NCI-H446 treated with DMSO at 0.1 percent for 48 hours (cell line): ENCODE measurements at places on chromosomes 16 and 17.

DNA sequence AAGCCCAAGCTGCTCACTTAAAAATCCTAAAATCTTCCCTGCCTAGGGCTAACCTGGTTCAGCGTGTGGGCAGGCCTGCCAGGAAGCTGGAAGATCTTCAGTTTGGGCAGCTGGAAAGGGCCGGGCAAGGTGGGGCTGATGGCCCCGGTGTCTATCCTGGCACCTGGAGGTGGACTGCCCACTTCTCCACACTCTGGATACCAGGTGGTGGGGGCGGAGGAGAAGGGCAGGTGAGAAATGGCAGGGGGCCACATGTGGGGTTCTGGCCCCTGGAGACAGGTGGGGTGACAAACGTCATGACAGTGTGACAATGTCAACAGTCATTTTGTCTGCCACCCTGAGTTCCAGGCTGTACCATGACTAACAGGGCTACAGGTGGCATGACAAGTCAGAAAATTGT is 78.5 kb upstream of the C16orf82 start:
- DNase-seq, result no peak

DNA sequence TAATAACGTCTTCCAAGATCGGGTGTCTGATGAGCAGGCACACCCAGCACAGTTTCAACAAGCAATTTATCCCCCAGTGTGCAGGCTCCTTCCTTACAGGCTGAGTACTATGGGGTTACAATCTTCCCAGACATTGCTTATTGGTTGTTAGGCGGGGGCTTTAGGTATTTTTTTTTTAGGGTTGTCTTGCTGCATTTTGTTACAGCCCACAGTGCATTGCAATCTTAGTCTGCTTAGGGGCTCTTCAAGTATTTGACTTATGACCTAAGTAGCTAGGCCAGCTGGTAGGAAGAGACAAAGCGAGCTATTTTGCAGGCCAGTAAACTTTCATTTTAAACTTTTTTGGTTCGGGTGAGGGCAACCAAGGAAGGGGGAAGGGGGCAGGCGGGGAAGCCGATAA is 5.8 kb downstream of the PLD6 start:
- DNase-seq, result no peak

DNA sequence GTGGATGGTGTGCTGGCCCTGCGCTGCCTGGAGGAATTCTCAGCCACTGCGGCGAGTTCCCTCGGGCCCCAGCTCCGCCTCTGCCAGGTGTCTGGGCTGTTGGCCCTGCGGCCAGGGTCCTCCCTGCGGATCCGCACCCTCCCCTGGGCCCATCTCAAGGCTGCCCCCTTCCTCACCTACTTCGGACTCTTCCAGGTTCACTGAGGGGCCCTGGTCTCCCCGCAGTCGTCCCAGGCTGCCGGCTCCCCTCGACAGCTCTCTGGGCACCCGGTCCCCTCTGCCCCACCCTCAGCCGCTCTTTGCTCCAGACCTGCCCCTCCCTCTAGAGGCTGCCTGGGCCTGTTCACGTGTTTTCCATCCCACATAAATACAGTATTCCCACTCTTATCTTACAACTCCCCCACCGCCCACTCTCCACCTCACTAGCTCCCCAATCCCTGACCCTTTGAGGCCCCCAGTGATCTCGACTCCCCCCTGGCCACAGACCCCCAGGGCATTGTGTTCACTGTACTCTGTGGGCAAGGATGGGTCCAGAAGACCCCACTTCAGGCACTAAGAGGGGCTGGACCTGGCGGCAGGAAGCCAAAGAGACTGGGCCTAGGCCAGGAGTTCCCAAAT is 1.3 kb upstream of the TNFSF13 start:
- DNase-seq, result no peak

GRCh38 chr16:84358601-84359295 is 9.6 kb upstream of the ATP2C2 start:
- DNase-seq, result no peak

DNA sequence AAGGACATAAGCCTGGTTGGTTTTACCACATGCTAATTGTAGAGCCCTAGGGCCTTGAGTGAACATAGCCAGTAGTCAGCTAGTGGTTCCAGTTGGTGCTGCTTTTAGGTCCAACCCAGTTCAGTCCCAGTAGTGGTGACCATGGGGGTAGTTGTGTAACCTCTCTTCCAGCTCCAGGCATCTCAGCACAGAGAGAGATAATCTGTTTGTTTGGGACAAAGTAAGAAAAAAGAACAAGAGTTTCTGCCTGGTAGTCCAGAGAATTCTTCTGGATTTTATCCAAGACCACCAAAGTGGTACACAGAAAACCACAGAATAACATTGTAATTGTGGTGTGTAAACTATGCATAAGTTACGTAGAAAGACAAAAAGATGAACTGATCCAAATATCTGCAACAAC is 5.2 kb upstream of the CCL13 start:
- no peak for DNase-seq

DNA sequence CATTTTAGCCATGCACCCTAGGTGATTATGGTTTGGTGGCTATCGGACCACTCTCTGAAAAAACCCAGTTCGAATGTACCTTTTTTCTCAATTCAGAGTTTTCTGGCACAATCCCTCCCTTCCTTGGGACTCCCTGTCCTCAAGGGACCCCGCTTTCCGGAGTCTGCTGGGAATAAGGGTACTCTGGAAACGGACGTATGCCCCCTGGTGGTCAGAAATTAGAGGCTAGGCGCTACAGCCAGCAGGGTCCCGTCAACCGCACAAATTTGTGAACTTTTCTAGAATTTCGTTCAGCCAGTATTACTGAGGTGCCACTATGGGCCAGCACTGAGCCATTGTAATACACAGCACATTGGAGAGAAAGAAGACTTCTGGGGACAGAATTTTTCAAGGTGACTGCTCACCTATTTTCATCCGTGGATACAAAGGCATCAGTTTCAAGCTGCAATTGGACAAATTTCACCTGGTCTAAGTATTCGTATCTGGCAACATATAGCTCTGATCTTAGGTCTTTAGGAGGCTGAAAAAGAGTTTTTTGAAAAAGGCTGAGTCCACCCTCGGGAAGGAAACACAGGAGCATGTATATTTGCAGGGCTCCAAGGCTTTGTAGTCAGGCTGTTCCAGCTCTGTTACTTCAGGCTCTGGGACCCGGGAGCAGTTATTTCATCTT is 27.1 kb upstream of the CRYBA1 start:
- peak; percentile 13 for DNase-seq

DNA sequence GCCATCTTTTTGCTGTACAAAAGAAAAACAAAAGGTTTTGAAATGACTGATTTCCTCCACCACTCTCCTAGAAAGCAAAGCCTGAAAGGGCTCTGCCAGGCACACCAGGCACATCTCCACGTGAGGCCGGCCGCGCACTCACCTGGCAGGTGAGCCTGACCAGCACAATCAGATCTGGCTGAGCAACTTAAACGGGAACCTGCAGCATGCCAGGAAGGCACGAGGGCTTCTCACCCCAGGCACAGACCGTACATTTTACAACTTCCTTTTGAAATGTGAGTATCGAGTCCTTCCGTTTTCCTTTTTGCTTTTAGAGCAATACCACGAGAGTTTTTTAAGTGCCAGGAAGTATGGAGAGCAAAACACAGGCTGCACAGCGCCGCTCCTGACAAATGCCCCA is 22.5 kb downstream of the SLC38A10 start:
- DNase-seq, result no peak

- no peak for DNase-seq
These were observed 69.7 kb downstream of the RPA1 start for GRCh38 chr17:1899403-1900000.

DNA sequence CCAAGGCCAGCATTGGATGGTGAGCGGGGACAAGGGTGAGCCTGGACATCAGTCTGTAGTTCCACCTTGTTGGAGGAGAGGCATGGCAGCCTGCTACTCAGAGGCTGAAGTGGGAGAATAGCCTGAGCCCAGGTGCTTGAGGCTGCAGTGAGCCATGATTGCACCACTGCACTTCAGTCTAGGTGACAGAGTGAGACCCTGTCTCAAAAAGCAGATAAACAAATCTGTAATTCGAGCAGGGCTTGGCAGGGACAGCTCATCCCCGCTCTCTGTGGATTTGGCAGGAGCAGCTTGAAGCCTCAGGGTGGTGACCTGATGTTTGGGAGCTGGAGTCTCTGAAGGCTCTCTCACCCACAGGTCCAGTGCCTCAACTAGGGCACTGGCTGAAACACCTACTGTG is 38.6 kb upstream of the ZCCHC14 start:
- DNase-seq, result no peak

DNA sequence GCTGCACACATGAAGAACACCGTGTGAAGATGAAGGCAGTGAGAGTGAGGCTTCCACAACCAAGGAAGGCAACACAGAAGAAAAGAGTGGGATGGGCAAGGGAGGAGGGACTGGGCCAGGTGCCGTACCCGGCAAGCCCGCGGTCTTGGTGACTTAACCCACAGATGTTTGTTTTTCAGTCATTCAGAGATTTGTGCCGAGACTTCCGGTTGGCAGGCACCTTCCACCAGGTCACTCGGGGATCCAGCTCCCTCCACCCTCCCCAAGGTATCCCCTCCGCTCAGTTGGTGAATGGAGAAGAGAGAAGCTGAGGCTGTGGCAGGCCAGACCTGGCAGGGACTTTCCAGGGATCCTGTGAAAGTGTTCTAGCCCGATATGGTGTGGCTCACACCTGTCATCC is 4.9 kb upstream of the KREMEN2 start:
- no peak for DNase-seq

DNA sequence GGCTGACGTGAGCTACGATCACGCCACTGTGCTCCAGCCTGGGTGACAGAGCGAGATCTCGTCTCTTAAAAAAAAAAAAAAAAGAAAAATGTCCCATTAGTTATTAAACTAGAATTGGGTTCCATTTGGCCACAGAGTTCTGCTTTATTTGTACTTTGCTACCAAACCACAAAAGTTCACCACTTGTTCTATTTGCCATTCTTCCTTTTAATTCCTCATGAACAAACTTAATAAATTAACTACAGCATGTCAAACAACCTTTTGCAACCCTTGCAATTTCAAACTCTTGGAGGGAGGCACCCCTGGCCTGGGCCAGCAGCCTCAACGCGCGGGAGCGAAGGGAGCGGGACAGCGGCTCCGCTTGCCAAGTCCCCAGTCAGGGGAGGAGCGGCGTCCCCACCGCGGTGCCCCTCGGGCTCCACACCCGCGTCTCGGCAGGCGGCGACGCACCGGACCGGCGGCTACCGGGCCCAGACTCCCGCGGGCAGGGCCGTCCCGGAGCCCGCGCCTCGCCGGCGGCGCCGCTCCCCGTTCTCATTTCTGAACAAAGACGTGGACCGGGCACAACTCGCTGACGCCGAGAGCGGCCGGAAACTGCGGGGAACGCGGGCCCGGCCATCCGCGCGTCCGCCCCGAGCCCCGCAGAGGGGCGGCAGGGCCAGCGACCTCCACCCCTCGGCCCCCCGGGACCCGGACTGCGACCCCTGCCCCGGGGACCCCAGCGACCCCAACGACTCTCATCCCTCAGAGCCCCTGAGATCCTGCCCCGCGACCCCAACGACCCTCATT is 775 bp downstream of the CYTH1 start:
- DNase-seq, result no peak

- no peak for DNase-seq
These were observed 87.8 kb downstream of the MARCHF10 start for GRCh38 chr17:62720126-62720850.

- DNase-seq, result no peak
These were observed 20.4 kb downstream of the TMC6 start for GRCh38 chr17:78107976-78108725.

DNA sequence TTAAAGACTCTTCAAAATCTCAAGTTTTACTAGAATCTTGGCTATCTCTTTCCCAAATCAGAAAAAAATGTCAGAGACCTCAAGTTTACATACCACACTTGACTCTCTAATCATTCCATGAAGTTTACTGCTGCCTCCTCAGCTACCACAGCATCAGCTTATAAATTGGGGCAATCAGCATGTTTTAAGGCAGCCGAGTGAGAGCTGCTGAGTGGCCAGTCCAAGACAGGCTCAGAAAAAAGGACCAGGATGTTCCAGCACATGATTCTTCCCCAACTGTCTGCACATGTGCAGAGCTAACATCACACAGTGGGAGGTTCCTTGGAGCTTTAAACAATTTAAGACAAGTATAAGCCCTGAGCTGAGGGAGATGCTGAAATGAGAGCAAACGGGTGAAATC is 140.6 kb upstream of the NUDT7 start:
- DNase-seq, result no peak

- peak; percentile 11 for DNase-seq
These were observed at the start of gene CHRNB1 for GRCh38 chr17:7444682-7445618. TSS of gene CHRNB1 (plus strand) at chr17:7445061. CDS start at chr17:7445128, 67 bp downstream.

GRCh38 chr17:148757-149156 is 11.4 kb downstream of the SCGB1C2 start:
- DNase-seq, result no peak

GRCh38 chr17:79065105-79065670 is 9.4 kb upstream of the ENGASE start:
- DNase-seq, result no peak

DNA sequence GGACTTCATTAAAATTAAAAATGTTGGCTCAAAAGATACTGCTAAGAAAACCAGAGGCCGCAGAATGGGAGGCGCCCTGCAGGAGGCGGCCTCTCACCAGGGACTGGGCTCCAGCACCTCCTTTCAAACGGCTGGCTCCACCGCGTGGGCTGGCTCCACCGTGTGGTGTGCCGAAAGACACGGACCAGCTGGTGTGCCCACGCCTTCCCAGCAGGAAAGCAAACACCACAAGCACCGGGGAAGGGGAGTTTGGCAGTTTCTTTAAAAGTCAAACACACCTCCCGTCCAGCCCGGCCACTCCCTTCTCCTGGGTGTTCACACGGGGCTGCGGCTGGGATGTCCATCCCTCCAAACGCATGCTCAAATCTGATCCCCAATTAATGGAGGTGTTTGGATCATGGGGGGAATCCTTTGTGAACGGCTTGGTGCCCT is 13.9 kb downstream of the HAGH start:
- peak; percentile 11 for DNase-seq

DNA sequence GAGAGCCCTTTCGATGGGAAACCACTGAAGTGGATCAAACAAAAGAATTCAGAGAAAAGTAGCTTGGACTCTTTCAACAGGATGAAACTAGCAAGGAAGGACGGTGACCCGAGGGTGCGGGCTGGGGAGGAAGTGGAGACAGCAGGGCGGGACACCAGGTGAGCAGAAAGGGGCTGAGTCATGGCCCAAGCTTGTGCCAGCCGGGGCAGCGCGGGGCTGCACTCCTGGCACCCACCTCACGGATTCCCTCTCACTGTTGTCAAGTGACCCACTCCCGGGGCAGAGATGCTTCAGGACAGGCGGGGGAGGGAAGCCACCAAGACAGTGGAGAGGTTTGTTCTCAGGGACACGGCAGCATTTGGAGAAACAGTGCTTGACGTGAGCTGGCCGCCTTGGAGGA is 10.7 kb upstream of the RNF222 start:
- DNase-seq, result no peak

DNA sequence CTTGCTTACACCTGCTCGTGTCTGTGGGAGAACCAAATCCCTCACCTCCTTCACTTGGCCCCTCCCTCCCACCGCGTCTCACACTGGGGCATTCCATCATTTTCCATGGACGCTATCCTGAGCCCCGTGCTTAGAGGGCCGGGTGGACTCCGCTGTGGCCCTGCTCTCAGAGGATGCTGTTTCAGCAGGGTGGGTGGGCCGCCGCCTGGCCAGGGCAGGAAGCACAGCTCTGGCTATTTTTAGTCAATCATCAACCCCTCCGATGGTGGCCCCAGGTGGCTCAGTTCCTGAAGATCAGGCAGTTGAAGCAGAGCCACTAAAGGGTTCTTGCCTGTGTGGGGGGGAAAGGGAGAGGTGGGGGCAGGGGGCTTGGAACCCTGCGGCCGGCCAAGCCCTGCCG is 230.3 kb downstream of the ENGASE start:
- no peak for DNase-seq
